ENCODE measurements at places on chromosomes 11 and 22.
A peak's percentile ranks its signal among the peaks of the same experiment; 100 is the strongest.

DNA sequence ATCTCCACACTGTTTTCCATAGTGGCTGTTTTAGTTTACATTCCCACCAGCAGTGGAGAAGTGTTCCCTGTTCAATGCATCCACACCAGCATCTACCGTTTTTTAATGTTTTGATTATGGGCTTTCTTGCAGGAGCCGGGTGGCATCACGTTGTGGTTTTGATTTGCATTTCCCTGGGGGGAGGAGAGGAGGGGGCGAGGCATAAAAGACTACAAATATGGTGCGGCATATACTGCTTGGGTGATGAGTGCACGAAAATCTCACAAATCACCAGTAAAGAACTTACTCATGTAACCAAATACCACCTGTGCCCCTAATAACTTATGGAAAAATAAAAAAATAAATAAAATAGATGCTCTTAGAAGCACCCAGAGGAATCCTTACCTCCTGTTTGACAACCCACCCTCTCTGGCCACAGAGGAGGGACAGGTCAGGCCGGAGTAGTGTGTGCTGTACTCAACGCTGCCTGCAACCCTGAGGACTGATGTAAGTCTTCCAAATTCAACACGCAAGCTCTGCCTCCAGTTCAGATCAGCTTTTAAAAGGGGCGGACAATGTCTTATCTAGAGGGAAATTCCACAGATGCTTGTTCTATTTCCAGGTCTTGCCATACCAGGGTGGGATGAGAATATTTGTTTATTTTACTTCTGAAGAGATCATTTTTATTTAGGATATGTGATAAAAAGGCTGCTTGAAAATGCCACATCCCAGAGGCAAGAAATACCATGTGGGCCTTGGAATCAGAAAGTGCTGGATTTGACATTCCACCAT, 329.6 kb upstream of the B3GAT1 start:
- no peak for DNase-seq

GRCh38 chr11:69472541-69473275, 8.8 kb upstream of the LINC01488 start:
- DNase-seq, result no peak

DNA sequence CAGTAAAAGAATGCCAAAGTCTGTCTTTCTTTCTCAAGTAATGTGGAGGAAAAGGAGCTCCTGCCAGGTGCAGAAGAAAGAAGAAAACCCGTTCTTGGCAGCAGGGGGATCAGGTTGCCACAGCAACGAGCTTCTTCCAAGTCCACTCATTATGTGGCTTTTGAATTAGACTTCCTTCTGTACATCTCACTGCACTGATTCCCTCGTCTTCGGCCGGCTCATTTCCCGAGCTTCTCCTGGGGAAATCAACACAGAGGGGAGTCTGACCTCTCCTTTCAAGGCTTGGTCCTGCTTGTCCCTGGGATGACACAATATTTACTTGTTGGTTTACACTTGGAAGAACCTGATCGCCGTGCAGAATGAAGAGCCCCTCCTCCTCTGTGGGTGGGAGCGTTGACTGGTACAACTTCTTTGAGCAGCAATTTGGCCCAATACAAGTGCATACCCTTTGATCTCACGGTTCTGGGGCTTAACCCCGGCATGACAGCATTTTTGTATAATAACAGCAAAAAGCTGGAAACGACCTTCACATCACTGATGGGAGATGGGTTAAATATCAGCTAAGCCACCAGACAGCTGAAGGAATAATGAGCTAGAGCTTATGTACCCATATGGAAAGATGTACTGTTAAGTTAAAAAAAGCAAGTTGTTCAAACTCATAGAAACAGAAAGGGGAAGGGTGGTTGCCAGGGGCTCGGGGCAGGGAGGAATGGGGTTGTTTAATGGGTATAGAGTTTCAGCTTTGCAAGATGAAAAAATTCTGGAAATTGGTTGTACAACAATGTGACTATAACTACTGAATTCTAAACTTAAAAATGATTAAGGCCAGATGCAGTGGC, 35.4 kb downstream of the MCHR1 start:
- DNase-seq, result no peak

DNA sequence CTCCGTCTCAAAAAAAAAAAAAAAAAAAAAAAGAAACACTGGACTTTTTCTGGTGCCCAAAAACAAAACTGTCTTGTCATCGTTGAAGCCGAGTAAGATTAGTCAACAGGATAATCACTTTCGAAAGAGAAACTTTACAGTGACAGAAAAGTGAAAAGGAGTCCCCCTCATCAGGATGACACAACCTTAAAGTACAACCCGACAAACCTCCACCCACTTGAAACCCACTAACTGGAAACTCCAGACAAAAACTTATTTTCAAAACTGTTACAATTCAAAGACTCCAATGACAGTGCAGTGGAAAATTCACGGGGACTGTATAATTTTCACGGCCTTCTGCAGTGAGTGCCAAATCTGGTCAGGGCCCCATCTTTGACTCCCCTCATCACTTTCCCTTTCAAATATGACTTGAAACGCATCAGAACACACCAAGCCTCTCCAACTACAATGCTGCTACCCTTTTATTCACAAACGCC, 1.3 kb downstream of the DENND5A start:
- peak; percentile 57 for DNase-seq

DNA sequence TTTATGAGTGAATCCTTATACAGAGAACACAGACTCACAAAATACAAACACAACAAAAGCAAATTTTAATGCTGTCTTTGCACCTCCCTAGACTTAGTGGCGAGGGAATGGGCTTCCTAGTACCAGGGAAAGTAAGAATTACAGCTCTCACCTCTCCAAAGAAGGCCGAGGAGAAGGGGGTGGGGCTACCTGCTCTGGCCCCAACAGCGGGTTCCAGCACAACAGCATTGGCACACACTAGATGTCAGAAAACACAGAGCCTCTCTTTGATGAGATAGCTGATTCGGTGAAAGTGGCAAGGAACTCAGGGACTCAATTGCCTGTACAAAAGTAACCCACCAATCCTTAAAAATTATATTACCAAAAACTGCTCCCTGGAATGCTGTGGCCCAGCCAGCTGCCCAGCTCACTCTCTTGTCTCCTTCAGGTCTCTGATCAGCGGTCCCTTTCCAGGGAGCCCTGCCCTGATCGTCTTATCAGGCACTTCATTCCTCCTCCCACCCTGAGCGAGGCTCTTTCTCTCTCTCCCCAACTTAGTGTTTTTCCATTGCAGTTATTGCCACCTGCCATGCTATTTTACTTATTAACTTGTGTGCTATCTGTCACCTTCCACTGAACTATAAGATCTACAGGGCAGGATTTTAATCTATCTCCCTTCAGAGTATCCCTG, 30.7 kb downstream of the SPON1 start:
- no peak for DNase-seq

DNA sequence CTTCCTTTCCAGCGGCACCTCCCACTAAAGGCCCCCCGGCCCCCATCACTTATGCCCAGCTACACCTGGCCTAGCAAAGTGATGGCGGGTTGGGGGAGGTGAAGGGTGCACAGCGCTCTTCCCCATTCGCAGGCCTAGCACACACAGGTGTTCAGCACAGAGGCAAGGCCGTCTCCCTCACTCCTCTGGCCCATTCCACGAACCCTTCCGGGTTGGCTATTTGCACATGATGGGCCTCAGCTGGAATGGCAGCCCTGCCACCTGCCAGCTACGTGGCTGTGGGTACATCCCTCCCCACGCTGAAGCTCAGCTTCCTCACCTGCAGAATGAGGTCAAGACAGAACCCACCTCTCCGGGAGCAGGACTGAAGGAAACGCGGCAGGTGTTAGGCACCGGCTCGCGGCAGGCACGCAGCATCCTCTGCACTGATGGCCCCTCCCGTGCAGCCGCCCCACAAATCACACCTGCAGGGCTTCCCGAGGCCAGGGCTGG, 4.8 kb downstream of the KIAA0930 start:
- DNase-seq, result no peak

GRCh38 chr22:41382098-41382578, 396 bp downstream of the TEF start:
- DNase-seq, result peak; percentile 78

- DNase-seq, result peak; percentile 33
Observed at GRCh38 chr22:28369854-28370253, 309.8 kb downstream of the TTC28 start.

- no peak for DNase-seq
Observed at GRCh38 chr11:57223601-57224000, 13.4 kb downstream of the APLNR start.

DNA sequence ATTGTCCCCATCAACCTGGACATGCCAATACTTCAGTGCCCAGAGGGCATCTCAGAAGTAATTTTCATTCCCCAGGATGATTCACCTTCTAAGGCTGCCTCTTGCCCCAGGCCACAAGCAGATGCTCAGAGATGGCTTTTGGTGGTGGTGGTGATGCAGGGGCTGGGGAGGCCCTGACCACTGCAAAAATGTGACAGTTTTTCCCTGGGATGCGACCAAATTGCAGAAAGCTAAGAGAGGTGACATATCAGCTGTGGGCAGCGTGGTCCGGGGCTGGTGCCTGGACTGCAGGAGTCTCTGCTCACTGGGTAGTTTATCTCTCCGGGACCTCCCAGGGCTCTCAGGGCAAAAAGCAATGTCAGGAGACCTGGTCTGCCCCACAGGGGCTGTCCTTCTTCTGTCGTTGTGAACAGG, 39.7 kb upstream of the ACCSL start:
- no peak for DNase-seq

DNA sequence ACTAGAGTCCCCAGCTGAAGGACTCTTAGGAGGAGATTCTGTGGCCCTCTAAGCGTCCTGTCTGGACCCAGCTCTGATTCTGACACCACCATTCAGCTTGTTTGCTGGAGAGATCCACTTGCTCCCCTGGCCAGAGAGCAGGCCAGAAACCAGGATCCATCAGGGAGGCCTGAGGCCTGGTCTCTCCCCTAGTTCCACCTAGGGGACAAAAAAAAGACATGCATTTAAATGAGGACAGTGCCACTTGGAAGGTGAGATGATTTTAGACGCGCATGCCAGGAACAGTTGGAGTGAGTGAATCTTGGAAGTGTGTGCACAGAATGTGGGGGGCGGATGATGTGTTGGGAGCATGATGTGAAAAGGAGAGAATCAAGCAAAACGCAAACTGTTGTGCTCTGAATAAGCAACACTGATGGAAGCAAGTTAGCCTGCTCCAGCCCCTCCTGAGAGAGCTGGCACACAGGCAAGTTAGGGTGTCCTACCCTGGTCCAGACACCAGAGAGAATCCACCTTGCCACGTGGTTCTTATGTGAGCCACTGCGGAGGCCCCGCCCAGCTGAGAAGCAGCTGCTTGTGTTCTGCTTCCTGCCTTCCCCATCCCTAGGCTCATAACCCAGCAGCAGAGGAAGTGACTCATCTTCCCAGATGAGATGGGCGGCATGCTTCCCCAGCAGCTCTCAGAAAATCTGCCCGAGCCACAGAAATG, 8.0 kb upstream of the SLCO2B1 start:
- DNase-seq, result peak; percentile 18

DNA sequence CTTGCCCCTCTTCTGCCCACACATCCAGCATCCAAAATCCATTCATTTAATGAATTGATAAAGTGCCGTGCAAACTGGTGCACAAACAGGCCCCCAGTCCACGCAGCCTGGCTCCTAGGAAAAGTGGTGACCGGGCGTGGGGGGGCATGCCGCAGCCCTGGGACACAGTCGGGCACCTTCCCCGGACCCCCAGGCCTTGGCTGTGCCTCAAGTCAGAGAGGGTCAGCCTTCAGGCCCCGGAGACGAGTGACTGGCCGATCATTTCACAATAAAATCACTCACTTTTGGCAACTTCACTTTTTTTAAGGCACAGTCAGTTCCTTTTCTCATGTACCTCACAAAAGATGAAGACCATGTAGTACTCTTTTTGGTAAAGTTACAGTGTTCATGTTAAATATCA, 8.0 kb downstream of the CDPF1 start:
- DNase-seq, result no peak

GRCh38 chr22:50585238-50585637, 2.6 kb upstream of the CHKB start:
- DNase-seq, result no peak

GRCh38 chr11:71305041-71305440, 52.7 kb upstream of the SHANK2 start:
- no peak for DNase-seq

DNA sequence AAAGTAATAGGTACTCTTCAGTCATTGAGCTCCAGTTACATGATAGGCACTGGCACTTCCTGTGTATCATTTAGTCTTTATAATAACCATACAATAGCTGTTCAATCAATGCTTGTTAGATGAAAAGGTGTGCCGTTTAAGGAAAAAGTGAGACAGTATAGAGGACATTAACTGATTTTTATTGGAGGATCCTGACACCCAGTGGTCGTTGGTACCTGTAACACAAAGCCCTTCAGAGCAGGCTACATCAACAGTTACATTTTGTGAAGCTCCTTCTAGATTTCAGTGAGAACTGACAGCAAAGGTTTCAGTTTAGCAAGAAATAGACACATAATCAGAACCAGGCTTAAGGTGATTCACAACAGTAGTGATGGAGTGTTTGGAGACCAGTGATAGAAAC, 44.2 kb downstream of the CCDC81 start:
- DNase-seq, result peak; percentile 36

- DNase-seq, result no peak
Observed at GRCh38 chr22:20032407-20032991, 11.6 kb downstream of the TANGO2 start.

GRCh38 chr11:78938971-78939370, 364.3 kb upstream of the NARS2 start:
- no peak for DNase-seq

- DNase-seq, result no peak
Observed at GRCh38 chr11:83836065-83836464, 549.9 kb upstream of the CCDC90B start.

DNA sequence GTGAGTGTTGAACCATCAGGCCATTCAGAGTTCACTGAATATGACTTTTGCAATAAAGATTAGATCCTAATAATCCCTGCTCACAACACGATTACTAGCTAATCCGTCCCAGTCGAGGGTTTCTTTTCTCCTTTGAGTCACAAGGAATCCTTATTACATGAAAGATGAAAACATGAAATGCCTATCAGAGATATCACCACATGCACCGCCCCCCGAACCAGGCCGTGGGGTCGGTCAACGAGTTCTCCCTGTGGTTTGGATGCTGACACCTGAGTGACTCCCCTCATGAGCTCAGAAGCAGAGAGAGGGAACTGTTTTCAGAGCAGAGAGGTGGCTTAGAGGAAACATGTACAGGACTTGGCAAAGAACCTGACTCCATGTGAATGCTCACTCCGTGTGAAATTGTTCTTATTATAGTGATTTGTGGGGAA, 263.3 kb downstream of the ETS1 start:
- DNase-seq, result no peak

DNA sequence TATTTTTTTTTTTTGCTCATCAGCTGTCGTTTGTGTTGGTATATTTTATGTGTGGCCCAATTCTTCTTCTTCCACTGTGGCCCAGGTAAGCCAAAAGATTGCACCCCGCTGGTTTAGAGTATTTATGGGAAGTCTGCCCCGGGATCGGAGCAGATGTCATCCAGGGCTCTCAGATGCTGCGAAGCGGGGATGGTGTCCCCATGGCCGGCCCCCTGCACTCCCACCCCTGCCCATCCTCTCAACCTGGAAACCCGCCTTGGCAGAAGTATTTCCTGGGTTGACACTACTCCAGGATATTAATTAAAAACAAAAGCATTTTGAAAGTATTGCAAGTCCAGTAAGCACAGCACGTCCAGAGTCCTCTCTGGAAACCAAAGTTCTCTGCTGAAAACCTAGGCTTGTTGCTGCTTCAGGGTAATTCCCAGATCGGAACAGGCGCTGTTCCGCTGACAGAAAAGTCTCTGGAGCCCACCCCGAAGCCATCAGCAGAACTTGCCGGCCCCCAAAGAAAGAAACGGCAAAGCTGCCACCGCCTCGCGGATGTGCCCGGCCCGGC, 833 bp downstream of the SCUBE2 start:
- DNase-seq, result no peak

GRCh38 chr11:74926304-74927030, 22.4 kb downstream of the XRRA1 start:
- DNase-seq, result no peak

Measured in erythroblast (primary cell).